ENCODE measurements at places on chromosomes 12 and 14. TPM values are rescaled to one million over a fixed set of nuclear protein-coding genes. Genes with fewer than 3 reads are reported as not detected.

DNA sequence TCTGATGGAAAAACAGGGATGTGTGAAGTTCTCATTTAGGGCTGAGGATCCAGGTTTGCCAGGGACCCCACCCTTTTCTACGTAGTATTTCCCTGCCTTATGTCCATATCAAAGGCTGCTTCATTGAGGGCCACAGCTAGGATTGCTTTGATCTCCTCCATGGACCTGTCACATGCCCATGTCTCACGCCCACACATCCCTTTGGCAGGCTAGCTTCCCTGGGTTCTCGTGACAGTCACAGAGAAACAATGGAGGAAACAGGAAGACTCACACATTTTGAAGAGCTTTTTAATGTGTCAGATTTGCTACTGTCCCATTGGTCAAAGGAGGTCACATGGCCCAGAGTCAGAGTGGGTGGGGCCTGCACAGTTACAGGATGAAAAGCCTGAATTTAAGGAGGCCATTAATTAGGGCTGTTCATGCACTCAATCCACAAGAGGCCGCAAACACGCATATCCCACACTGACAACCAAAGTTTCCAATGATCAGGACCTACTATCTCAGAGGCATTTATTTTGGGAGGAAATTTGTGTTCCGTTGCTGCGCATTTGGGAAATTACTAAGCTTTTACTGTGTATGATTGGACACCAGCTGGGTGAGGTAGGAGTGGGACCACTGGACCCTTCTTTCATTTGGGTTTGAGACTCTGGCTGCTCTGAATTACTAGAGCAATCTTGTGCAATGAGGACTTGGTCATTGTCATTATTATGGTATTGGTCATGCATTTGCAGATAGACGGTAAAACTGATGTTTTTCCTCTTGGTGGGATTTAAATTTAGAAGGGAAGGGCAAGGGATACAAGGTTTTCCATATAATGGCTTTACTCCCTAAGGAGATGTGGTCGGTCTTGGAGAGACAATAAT is 266.2 kb downstream of the KTN1 start:
- no peak overlapping the region for H3K4me3 ChIP-seq
- peak overlapping the region; percentile 60 for H3K27ac ChIP-seq
- no peak for DNase-seq

DNA sequence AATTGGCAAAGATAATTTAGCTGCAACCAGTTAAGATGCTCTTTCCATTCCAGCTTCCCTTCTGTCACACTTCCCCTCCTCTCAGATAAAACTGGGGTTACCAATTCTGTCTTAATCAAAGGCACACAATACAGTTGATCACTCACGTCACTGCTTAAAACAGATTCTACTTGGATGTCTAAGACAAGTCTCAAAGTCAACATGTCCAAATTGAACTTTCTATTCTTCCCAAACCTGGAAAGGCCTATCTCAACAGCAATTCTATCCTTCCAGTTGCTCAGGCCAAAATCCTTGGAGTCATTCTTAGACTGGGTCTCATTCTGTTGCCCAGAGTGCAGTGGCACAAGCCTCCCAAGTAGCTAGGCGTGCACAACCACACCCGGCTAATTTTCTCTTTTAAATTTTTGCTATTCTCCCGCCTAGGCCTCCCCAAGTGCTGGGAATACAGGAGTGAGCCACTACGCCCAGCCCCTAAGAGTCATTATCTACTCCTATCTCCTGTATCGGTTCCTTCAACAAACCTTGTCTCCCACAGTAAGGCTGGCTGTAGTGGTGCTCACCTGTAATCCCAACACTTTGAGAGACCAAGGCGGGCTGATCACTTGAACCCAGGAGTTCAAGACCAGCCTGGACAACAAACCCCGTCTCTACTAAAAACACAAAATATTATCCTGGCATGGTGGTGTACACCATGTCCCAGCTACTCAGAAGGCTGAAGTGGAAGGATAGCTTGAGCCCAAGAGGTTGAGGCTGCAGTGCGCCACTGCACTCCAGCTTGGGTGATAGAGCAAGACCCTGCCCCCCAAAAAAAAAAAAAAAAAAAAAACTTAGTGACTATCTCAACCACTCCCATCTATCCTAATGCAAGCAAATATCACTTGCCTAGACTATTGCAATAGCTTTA is 4.7 kb downstream of the RPS29 start:
- H3K27me3 ChIP-seq, result no peaks in the 10 kb centered on the region
- no peak overlapping the region for H3K4me3 ChIP-seq
- H3K4me1 ChIP-seq, result peaks cover 27% of the 10 kb centered on the region
- H3K36me3 ChIP-seq, result peaks cover 46% of the 10 kb centered on the region
- H3K27ac ChIP-seq, result no peak overlapping the region

PTPRQ gene
- 0.27 TPM for total RNA-seq

PTGER2 gene
- 0.60 TPM for total RNA-seq

- H3K27me3 ChIP-seq, result no peaks in the 10 kb centered on the region
- no peak for DNase-seq
- peaks cover 7% of the 10 kb centered on the region for H3K4me1 ChIP-seq
- H3K36me3 ChIP-seq, result peaks cover 46% of the 10 kb centered on the region
- H3K4me3 ChIP-seq, result no peak overlapping the region
Measured at GRCh38 chr12:6846316-6846869, 4.7 kb downstream of the CDCA3 start.

GRCh38 chr12:12016284-12017100 is 54.2 kb upstream of the BCL2L14 start:
- H3K27me3 ChIP-seq, result no peaks in the 10 kb centered on the region
- H3K27ac ChIP-seq, result peak overlapping the region; percentile 17
- no peaks in the 10 kb centered on the region for H3K36me3 ChIP-seq
- H3K4me1 ChIP-seq, result peaks cover 23% of the 10 kb centered on the region
- no peak for DNase-seq

GRCh38 chr14:40232302-40232701 is 800.1 kb upstream of the FBXO33 start:
- DNase-seq, result no peak
- H3K4me3 ChIP-seq, result no peak overlapping the region
- no peaks in the 10 kb centered on the region for H3K4me1 ChIP-seq
- H3K36me3 ChIP-seq, result no peaks in the 10 kb centered on the region
- H3K27me3 ChIP-seq, result no peaks in the 10 kb centered on the region
- H3K27ac ChIP-seq, result no peak overlapping the region

GRCh38 chr12:111442301-111443045 is 36.8 kb downstream of the SH2B3 start:
- H3K4me1 ChIP-seq, result peaks cover 100% of the 10 kb centered on the region
- peaks cover 13% of the 10 kb centered on the region for H3K36me3 ChIP-seq
- DNase-seq, result no peak
- no peak overlapping the region for H3K4me3 ChIP-seq
- H3K27me3 ChIP-seq, result no peaks in the 10 kb centered on the region

DNA sequence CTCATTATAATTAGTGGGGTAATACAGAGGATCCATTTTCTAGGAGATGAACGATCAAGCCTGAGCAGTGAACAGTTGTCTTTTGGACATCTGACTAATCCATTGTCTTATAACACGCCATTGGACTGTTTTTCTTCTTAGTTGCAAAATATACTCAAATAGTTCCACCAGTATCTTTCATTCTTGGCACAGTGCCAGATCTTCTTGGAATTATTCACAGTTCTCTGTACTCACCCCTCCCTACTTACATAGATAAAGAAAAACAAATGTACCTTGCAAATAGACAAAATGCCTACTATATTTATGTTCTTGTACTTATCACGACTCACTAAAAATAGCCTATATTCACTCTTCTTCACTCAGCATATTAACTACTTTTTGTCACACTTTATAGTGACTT is 3.8 kb downstream of the CBLN3 start:
- peaks cover 45% of the 10 kb centered on the region for H3K4me1 ChIP-seq
- H3K4me3 ChIP-seq, result no peak overlapping the region
- no peaks in the 10 kb centered on the region for H3K27me3 ChIP-seq
- no peak for DNase-seq

DNA sequence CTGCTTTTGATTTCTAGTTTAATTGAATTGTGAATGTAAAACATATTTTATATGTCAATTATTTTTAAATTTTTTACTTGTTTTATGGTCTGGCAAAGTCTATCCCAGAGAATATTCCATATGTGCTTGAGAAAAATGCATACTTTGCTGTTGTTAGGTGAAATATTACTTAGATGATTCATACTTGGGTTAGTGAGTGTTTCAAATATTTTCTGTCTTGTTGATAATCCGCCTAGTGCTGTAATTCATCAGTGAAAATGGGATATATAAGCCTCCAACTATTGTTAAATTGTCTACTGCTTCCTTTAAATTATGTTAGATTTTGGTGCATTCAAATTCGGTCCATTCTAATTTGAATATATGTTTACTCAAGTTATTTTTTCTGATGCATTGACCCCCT is 395.5 kb downstream of the LRFN5 start:
- no peaks in the 10 kb centered on the region for H3K27me3 ChIP-seq
- DNase-seq, result no peak
- H3K36me3 ChIP-seq, result no peaks in the 10 kb centered on the region
- no peaks in the 10 kb centered on the region for H3K4me1 ChIP-seq
- no peak overlapping the region for H3K4me3 ChIP-seq

- H3K36me3 ChIP-seq, result no peaks in the 10 kb centered on the region
- no peaks in the 10 kb centered on the region for H3K4me1 ChIP-seq
- DNase-seq, result no peak
- H3K27ac ChIP-seq, result no peak overlapping the region
- peak overlapping the region; percentile 35 for H3K4me3 ChIP-seq
- no peaks in the 10 kb centered on the region for H3K27me3 ChIP-seq
Measured at GRCh38 chr12:11927286-11927935, 143.3 kb upstream of the BCL2L14 start.

GRCh38 chr12:4856596-4856995 is 53.1 kb upstream of the KCNA1 start:
- H3K36me3 ChIP-seq, result no peaks in the 10 kb centered on the region
- H3K4me3 ChIP-seq, result no peak overlapping the region
- DNase-seq, result no peak
- peaks cover 21% of the 10 kb centered on the region for H3K27me3 ChIP-seq
- peaks cover 32% of the 10 kb centered on the region for H3K4me1 ChIP-seq

DNA sequence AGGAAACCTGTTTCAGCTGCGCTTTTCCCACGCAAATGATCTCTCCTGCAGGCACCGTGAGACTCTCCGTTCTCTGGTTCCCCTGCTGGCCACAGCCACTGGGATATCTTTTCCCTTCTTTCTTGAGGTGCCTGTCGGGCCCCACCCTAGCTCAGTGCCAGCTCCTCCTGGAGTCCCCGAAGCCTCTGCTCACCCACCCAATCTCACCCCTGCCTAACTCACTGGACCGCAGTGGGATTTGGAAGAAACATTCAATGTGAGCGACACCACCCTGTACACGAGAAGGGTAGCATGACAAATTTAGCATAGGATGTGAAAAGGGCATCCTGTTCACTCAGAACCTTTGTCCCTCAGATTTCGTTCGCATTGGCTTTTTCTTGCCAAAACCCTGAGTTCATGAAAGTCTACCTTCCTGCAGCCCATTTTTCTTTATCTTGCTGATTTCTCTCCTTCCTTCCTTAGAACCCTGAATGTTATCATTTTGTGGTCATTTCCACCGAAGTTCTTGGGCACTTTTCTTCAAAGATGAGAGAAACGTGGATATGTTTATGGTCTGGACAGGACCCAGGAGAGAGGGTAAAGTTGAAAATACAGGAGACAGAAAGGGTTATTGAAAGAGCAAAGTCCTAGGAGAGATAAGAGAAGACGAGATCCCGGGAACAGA is 63.6 kb upstream of the ELK3 start:
- peak overlapping the region; percentile 1 for H3K27ac ChIP-seq
- peaks cover 13% of the 10 kb centered on the region for H3K4me1 ChIP-seq
- H3K4me3 ChIP-seq, result no peak overlapping the region

DNA sequence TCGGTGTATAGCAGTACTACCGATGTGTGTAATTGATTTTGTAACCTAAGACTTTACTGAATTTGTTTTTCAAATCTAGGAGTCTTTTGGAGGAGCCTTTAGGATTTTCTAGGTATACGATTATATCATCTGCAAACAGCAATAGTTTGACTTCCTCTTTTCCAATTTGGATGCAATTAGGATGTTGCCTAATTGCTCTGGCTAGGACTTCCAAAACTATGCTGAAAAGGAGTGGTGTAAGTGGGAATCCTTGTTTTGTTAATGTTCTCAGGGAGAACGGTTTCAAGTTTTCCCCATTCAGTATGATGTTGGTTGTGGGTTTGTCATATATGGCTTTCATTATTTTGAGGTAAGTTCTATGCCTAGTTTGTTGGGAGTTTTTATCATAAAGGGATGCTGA is 171.6 kb upstream of the PDE3A start:
- H3K36me3 ChIP-seq, result no peaks in the 10 kb centered on the region
- DNase-seq, result no peak
- H3K4me3 ChIP-seq, result no peak overlapping the region
- no peaks in the 10 kb centered on the region for H3K27me3 ChIP-seq
- H3K4me1 ChIP-seq, result no peaks in the 10 kb centered on the region

- DNase-seq, result no peak
- H3K27me3 ChIP-seq, result no peaks in the 10 kb centered on the region
- no peak overlapping the region for H3K27ac ChIP-seq
- H3K36me3 ChIP-seq, result no peaks in the 10 kb centered on the region
- H3K4me1 ChIP-seq, result no peaks in the 10 kb centered on the region
Measured at GRCh38 chr14:38150075-38150474, 57.6 kb upstream of the SSTR1 start.

DNA sequence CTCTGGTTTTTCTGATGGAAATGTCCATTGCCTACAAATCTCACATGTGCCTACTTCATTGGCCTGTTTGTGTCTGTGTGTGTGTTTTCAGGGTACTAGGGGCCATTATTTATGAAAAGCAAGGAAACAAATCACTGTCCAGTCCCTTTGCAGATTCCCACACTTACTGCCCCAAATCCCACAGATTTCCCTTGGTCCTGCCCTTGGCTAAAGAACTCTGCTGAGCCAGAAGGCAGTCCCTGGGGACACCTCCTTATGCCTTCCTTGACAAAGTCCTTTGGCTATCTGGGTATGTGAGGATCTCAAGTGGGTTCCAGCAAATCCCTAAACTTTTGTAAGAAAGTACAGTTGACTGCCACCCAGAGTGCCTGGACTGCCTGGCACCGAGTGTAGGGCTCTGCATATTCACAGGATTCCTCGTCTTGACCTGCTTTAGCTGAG is 388.1 kb downstream of the BCAT1 start:
- peak overlapping the region; percentile 79 for H3K4me3 ChIP-seq
- peak overlapping the region; percentile 85 for H3K27ac ChIP-seq
- no peak for DNase-seq
- no peaks in the 10 kb centered on the region for H3K36me3 ChIP-seq
- peaks cover 40% of the 10 kb centered on the region for H3K27me3 ChIP-seq

MSI1 gene
- total RNA-seq, result 4.8 TPM

CLEC4A gene
- total RNA-seq, result 1.5 TPM

- no peak overlapping the region for H3K4me3 ChIP-seq
- no peak overlapping the region for H3K27ac ChIP-seq
- H3K36me3 ChIP-seq, result no peaks in the 10 kb centered on the region
- no peaks in the 10 kb centered on the region for H3K27me3 ChIP-seq
Measured at GRCh38 chr14:75499084-75499875, 23.0 kb upstream of the BATF start.

DNA sequence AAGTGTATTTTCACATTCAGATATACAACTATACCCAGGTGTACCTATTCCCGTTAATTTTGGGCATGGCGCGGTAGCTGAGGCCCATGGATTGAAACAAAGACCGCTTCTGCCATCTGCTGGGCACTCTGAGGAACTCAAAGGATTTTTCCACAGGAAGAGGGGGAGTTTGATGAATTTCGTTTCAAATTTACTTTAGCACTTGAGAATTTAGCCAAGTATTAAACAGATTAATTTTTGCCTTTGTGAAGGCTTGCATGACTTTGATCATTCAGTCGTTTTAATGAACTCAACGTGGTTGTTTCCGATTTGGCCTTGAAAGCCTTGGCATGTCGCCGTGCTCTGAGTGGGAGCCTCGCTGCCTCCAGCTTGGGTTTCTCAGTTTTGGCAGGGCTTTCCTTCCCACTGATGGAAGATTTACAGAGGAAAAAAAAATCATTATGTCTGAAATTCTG is 153.2 kb upstream of the DDHD1 start:
- peak; percentile 56 for DNase-seq
- peaks cover 14% of the 10 kb centered on the region for H3K4me1 ChIP-seq
- H3K4me3 ChIP-seq, result peak overlapping the region; percentile 57
- no peaks in the 10 kb centered on the region for H3K27me3 ChIP-seq
- peak overlapping the region; percentile 66 for H3K27ac ChIP-seq
- H3K36me3 ChIP-seq, result no peaks in the 10 kb centered on the region
